H7 (cell line): ENCODE measurements at places on chromosomes 12 and 14.

GRCh38 chr12:44286821-44287505 lies 451.1 kb downstream of the TMEM117 start:
- no peak for DNase-seq

- DNase-seq = no peak
Observed at GRCh38 chr12:132170637-132171292, 26.5 kb downstream of the NOC4L start.

- no peak for DNase-seq
Observed at GRCh38 chr12:108839018-108839889, 18.1 kb downstream of the SSH1 start.

GRCh38 chr14:50237427-50237826 lies 6.0 kb upstream of the SOS2 start:
- DNase-seq = no peak

GRCh38 chr12:31471823-31472222 lies 119.1 kb downstream of the DENND5B start:
- no peak for DNase-seq

GRCh38 chr14:80176893-80177292 lies 34.4 kb downstream of the DIO2 start:
- DNase-seq = no peak

DNA sequence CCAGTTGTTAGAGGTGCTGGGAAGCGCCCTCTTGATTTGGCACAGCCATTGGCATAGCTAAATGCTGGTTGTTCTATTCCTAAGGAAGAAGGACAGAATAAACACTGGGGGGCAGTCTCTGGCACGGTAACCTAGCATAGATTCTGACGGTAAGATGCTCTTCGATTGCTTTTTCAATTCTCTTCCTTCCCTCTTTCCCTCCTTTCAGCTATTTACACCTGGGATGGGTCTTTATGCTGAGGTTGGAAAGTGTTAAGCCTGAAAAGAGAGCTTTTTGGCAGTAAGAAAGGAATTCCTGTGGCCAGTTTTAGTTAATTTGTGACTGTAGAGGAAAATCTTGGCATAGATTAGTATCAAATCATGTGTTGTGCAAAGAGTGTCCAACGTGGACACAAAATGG lies 162.8 kb downstream of the SNAPC1 start:
- no peak for DNase-seq

GRCh38 chr12:1929241-1929984 lies 11.0 kb upstream of the CACNA2D4 start:
- peak; percentile 21 for DNase-seq

GRCh38 chr14:62943202-62943601 lies 102.1 kb downstream of the KCNH5 start:
- DNase-seq = no peak

DNA sequence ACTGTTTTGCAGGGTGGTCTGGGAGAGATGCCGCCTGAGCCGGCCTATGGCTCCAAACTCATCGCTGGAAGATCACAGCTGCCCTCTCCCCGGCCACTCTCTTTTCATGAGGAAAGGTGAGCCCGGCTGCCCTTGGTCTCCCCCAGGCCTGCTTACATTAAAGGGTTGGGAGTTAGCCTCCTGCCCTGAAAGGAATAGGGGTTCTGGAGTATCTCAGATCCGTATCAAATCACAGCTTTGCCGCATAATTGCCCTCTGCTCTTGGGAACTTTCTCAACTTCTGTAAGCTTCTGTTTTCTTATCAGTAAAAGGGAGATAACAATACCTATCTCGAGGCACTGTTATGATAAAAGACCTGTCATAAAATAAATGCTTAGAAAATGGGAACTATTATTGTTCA lies 17.6 kb downstream of the PHLDA1 start:
- DNase-seq = no peak

GRCh38 chr14:29462321-29462720 lies 465.3 kb downstream of the PRKD1 start:
- no peak for DNase-seq

DNA sequence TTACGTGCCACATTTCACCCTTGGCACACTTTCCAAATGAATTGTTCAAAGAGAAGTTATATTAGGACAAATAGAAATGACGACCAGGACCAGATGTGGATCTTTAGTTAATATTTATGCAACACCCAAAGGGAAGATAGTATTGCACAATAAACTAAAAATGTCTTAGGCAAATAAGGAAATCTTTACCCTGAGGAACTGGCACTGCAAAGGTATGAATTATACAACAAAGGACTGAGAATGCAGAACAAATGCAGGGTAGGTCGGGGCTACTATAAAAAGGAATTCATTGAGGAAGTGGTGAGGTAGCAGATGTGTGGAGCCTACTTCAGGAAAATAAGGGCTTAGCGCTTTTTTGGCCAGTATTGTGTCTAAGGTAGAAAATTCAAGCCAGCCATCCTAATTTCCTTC lies 3.9 kb upstream of the TMTC2 start:
- DNase-seq = no peak

- DNase-seq = no peak
Observed at GRCh38 chr14:81474148-81474492, 59.5 kb downstream of the SEL1L start.
